Motor neuron (in vitro differentiated cells): ENCODE measurements at places on chromosomes 4 and X.

GRCh38 chr4:54992266-54992665 is 133.1 kb downstream of the KDR start:
- no peak for ATAC-seq

GRCh38 chrX:118780911-118781310 is 42.7 kb upstream of the ZCCHC12 start:
- ATAC-seq = no peak

- ATAC-seq = no peak
Measured at GRCh38 chr4:62408454-62408853, 1208.3 kb downstream of the ADGRL3 start.

- ATAC-seq = peak; percentile 67
Measured at GRCh38 chr4:72846280-72847111, 223.0 kb downstream of the COX18 start.

- no peak for ATAC-seq
Measured at GRCh38 chr4:86250619-86251018, 109.2 kb downstream of the MAPK10 start.

DNA sequence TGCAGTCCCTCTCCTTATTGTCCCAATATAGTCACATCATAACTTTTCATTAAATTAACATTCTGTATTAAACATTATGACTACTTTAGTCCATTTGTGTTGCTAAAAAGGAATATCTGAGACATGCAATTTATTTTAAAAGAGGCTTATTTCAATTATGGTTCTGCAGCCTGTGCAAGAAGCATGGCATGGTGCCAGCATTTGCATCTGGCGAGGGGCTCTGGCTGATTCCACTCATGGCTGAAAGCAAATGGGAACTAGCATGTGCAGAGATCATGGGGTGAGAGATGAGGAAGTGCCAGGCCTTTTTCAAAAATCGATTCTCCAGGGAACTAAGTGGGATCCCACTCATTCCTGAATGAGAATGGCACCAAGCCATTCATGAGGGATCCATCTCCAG is 476.3 kb upstream of the RPS6KA3 start:
- ATAC-seq = no peak

DNA sequence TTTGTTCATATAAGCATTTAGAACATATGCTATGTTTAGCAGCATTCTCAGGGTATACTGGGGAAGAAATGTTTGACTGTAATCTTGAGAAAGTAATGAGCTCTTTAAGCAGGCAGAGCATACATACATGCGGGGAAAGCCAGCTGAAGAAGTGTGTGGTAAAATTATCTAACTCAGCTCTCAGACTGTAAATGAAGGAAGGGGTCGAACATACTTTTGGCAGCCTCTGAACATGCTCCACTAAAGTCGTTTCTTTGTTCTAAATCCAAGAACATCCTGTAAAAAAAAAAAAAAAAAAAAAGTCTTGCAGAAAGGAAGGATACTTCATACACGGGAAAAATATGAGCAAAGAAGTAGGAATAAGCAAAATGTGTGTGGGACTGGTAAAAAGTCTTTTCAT is 224.8 kb downstream of the GRID2 start:
- no peak for ATAC-seq

DNA sequence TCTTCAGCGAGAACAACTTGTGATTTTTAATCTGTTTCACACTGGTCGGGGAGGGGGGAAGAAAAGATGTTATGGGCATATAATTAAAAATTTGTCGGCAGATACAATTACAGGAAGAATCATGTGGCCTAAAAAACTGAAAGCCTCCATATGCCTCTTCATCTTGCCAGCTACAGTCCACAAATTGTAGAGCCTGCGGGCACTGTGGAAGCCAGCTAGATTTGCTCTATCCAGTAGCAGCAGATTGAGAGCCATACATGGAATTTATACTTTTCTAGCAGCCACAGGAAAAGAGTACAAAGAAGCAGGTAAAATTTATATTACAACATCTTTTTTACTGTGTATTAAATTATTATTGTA is 147.3 kb downstream of the TBL1X start:
- no peak for ATAC-seq

- no peak for ATAC-seq
Measured at GRCh38 chrX:53421125-53421524, 1.3 kb downstream of the SMC1A start.

DNA sequence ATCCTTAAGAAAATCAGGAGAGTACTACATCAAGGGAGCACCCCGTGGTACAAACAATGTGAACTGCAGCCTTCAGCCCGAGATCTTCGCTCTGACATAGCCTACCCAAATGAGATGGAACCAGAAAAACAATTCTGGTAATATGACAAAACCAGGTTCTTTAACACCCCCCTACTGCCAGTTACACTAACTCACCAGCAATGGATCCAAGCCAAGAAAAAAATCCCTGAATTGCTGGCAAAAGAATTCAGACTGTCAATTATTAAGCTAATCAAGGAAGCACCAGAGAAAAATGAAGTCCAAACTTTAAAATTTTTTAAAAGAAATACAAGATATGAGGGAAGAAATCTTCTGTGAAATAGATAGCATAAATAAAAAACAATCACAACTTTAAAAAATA is 101.7 kb upstream of the KLF8 start:
- no peak for ATAC-seq

DNA sequence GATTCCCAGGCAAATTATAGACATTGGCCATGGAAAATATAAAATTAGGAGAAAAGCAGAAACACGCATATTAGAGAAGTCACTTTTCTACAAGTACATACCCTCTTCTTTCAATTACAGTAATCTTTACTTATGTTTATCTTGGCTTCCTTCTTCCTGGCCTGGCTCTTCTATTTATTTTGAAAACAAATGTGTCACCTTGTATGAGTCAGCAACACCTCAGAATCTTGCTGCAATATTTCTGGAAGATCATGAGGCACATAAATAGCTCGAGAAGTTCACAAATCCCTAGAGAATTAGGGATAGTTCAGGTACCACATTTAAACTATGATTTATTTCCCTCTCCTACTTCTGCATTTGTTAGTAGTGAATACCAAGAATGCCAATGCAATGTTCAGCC is 124.6 kb downstream of the ANOS1 start:
- ATAC-seq = no peak

- no peak for ATAC-seq
Measured at GRCh38 chr4:53050361-53050774, 188.3 kb downstream of the RASL11B start.

DNA sequence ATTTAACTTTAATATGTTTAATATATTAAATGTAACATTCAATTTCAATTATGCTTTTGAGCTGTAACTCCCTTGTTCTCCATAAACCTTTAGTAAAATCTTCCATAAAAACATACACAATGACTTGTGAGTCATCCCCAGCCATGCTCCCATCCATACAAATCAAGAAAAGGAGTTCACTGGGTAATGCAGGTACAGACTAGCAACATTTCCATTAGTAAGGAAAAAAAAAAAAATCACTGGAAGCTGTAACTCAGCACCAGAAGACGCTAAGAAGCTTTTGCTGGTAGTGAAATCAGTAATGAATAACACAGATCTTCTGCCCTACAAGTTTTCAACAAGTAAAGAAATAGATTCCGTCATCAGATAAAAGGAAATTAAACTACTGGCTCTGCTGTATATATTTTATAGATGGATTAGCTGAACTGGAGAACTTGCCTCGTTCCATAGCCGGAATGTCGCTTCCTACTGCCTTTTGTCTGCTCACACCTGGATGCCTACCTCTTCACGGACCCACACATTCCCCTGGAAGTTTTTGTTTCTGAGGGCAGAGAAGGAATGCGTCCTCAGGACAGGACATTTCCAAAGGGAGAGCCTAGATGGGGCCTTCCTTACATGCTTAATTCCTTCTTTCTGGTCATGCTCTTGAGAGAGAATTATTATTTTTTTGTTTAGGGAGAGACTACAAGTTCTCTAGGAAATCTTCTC is 298.4 kb upstream of the ANKRD50 start:
- peak; percentile 50 for ATAC-seq

- ATAC-seq = peak; percentile 96
Measured at GRCh38 chr4:108650212-108651013, at the start of gene OSTC. Gene OSTC, plus strand, starts transcription at chr4:108650599. Its CDS starts 57 bp downstream, at chr4:108650656.

DNA sequence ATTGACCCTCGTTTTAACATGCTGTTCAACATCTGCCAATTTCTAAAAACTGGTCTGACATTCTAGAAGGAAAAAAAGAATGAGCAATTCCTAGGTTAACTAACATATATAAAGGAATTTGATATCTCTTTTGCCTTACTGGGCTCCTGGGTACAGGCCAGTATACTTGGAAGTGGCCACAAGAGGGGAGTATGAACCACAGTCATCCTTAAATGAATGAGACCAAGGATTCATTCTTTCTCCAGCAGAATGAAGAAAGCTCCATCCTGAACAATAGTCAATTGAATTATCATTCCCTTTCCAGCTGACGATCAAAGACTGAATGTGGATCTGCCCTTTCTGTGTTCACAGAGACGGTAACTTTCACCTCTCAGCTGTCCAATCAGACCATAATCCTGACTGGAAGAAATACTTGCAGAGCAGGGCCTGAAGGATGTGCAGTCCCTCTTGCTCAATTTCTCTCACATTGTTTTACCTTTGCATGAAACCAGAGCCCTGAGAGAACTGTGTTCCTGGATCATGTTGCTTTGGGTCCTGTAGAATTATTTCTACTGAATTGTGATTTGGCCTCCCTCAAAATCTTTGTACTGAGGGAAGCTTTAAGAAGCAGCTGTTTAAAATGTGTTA is 14.8 kb upstream of the SPARCL1 start:
- ATAC-seq = peak; percentile 80

GRCh38 chr4:123984886-123985285 is 588.3 kb downstream of the SPRY1 start:
- no peak for ATAC-seq

DNA sequence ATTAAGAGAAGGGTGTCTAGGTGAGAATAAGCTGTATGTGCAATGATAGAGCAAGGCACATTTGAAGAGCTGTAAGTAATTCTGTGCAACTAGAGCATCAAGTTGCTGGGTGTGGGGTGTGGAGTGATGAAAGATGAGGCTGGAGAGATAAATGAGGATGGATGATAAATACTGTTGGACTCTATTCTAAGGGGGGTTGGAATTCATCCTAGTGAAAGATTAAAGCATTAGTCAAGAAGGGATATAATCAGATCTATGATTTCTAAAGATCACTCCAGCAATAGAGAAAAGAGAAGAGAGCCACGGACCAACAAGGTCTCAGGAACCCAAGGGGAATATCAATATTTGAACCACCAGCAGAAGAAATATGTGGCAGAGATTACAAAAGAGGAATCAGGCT is 415.0 kb upstream of the RPS6KA3 start:
- no peak for ATAC-seq

DNA sequence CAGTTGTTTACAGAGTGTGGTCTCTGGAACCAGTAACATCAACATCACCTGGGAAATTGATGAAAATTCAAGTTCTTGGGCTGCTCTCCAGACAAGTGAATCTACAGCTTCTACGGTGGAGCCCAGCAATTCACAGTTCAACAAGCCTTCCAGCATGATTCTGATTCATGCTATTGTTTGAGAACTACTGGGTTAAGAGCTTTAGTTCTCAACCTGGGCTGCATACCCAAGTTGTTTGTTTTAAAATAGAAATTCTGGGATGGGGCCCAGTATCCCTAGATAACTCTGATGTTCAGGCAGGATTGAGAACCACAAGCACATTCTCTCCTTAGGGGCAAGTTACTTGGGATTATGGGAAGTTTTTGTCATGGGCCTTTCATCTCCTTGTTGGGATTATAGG is 37.9 kb upstream of the PGK1 start:
- no peak for ATAC-seq

GRCh38 chr4:169305651-169306050 is 34.9 kb upstream of the SH3RF1 start:
- no peak for ATAC-seq

- ATAC-seq = peak; percentile 92
Measured at GRCh38 chr4:44056721-44057151, 391.9 kb downstream of the KCTD8 start.

DNA sequence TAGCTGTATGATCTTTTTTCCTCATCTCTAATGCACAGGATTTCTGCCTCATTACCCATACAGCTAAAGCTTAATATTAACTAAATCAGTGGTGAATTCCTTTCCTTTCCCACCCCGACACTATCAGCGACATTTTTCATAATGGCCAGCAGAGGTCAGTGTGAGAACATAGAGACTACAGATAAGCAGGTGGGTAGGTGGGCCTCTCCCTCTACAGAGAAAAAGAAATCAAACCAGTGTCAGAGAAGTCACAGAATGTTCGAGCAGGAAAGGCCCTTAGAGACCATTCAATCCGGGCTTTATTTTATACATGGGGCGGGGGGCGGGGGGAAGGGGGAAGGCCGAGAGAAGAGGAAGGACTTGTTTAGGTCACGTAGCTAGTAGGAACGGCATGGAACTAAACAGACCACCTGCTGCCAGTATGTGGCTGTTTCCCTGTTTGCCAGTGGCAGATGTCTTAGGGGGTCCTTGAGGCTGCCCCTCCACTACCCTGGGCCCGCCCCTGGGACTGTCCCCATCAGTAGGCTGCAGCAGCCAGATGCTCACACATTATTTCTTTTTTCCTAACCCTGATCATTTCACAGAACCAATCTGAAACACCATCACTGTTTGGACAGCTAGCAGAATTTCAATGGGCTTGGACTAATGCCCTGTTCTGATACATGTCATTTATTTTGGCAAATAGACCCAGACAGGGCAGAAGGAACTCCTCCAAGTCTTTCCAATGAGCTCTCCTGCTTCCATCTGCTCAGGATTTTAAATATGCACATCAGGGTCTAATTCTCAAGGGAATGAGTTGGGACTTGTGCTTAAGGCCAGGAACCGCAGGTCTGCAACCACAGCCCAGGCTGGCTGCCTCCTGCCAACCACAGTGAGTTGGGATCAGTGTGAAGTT is 133.4 kb downstream of the ATG4A start:
- peak; percentile 89 for ATAC-seq

DNA sequence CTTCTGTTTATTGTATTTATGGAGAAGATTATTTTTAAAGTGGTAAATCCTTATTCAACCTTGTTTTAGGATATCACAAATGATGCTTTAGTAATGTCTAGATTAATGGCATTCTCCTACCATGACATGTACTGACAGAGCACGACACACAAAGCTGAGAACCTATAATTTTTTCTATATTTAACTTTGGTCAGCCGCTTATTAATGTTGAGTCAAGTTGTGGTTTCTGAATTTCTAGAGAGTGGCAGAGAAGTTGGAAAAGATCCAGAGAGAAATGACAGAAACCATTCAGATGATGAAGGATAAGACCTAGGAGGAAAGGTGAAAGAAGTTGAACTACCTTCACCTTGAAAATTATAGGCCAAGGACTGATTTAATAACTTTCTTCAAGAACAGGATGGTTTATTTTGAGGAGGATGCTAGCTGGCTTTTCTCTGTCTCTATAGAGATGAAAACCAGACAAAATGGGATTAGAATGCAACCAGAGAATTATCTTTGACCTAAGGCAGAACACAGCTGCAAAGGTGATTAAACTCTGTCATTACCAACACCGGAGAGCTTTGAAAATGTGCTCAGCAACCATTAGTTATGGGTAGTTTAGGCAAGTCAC is 62.6 kb upstream of the TSPAN5 start:
- ATAC-seq = no peak

- ATAC-seq = no peak
Measured at GRCh38 chr4:40515037-40515397, 114.6 kb downstream of the RBM47 start.

DNA sequence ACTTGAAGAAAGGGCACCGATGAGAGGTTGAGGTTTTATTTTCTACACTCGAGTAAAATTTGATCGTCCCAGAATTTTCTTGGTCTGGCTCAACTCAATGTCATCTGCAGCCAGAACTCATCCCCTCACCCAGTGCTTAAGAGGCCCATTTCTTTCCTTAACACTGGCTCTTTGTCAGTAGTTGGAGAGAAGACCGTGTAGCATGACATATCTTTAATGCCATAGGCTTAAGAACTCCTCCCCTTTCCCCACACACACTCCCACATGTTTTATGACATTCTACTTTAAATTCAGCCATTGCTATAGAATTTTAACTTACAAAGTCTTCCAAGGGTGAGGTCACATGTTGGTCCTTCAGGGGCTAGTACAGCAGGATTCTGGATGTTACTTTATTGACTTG is 44.2 kb upstream of the ZNF827 start:
- no peak for ATAC-seq
